ENCODE measurements at places on chromosomes 1 and 21.

DNA sequence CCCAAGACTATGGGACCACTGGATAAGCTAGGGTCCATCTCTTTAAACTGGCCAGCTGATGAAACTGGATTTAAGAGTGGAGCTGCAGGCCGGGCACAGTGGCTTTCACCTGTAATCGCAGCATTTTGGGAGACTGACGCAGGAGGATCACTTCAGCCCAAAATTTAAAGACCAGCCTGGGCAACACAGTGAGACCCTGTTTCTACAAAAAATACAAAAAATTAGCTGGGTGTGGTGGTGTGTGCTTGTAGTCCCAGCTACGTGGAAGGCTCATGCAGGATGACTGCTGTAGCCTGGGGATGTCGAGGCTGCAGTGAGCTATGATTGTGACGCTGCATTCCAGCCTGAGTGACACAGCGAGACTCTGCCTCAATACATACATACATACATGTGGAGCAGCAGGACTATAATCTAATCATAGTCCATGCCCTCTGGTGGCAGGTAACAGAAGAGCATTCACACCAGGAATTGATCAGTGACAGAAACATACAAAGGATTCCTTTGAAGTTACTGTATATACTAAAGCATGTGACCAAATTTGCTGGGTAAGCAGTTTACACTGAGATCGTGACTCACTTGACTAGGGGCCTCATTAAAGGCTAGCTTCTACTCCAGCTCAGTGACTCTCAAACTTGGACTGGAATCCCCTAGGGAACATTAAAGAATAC is 101.5 kb upstream of the SLFNL1 start:
- DNase-seq: no peak

DNA sequence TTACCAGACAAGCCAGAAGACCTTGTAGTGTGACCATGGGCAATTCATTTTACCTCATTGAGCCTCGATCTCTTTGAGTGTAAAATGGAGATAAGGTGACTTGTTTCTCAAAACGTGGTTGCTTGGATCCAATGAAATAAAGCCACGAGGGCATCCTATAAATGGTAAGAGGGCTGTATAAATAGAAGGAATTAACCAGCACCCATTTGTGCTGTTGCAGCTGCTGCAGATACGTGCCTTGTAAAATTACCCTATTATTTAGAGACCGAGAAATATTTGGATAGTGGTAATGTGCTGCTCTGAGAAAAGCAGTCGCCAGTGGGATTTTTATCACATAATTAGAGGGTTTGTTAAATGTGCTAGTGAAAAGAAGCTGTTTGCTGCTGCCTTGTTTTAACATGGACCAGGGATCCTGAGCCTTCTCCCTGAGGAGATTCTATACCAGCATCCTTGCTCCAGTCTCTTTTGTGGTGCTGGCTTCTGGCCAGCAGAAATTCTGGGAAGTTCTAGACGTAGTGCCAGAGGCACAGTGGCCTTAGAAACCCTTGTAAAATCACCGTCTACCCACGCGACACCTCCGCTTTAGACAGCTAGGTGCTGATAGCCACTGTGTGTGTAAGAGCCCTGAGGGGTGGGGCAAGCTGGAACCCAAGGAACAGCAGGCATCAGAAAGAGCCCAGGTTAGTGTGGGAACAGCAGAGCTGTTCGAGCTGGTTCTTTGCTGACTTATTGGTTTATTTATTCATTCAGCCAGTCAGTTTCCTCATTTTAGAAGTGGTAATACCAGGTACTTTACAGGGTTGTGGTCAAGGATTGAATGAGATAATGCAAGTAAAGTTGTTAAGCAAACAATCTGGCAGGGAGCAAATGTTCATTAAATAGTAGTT is 137.5 kb downstream of the NOS1AP start:
- no peak for DNase-seq

GRCh38 chr1:39128126-39128525 is 76.4 kb upstream of the MACF1 start:
- DNase-seq: no peak

- no peak for DNase-seq
Observed at GRCh38 chr1:65266476-65266875, 42.9 kb upstream of the DNAJC6 start.

GRCh38 chr1:98211271-98211845 is 290.5 kb upstream of the DPYD start:
- DNase-seq: no peak

GRCh38 chr1:5570931-5571330 is 421.3 kb downstream of the NPHP4 start:
- no peak for DNase-seq

DNA sequence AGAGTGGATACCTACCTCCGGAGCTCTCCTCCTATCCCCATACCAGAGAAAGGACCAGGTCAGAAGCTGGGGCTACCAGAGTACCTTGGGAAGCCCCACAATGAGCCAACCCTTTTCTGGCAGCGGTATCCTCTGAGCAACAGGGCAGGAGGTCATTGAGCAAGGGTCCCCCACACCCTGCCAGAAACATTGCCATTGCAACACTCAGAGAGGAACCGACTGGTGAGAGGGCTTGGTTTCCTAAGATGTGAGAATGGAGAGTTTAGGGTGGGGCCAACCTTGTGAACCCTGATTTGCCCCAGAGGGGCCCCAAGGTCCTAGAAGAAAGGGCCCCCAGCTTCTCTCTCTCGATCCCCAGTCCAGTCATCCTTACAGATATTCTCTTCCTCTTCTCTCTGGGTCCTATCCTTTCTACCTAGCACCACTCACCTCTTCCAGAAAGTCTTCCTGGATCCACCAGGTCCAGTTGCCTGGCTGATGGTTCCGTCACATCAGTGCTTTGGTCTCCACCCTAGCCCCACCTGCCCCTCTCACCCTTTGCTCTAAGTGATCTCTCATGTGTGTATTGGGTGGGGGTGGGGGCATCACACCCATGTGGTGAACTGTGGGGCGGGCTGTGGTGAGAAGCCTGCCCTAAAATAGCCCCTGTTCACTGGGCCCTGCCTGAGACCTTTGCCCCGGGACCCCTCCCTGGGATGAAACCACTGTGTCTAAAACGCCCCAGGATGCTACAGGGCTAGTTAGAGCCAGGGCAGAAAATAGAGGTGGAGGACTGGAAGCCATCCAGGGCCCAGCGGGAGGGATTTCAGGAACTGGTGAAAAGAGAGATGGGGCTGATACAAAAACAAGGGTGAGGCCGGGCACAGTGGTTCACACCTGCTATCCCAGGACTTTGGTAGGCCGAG is 8.7 kb downstream of the FGR start:
- no peak for DNase-seq

GRCh38 chr1:225974454-225974853 is 24.7 kb downstream of the SDE2 start:
- DNase-seq: no peak

- peak; percentile 56 for DNase-seq
Observed at GRCh38 chr1:244833734-244834542, 1.5 kb upstream of the COX20 start.

DNA sequence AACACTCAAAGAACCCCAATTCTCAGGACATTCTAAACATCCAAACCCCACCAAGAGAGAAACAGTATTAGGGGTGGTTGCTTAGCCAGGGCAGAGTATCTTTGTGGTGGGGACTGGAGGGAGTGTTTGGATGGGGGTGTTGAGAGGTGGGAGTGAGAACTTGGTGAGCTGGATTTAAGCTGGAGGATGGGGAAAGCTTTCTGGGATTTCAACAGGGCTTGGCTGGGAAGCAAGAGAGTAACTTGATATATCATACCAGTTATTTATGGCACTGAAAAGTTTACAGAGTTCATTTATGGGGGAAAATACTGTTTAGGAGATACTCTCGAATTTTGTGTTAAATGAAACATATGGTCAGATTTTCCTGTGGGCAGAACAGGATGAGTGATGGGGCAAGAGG is 6.8 kb upstream of the CNIH3 start:
- DNase-seq: no peak

- DNase-seq: no peak
Observed at GRCh38 chr1:180946541-180947498, 34.1 kb downstream of the KIAA1614 start.

All from activated naive CD8-positive, alpha-beta T cell treated with anti-CD3 and anti-CD28 coated beads, Interleukin-2, amount 10 ng/mL, durations not matched to agents 7 days and 5 days (primary cell).